Osteoblast (primary cell): ENCODE measurements at places on chromosomes 1 and 21. TPM values are rescaled to one million over a fixed set of nuclear protein-coding genes. Genes with fewer than 3 reads are reported as not detected.

DNA sequence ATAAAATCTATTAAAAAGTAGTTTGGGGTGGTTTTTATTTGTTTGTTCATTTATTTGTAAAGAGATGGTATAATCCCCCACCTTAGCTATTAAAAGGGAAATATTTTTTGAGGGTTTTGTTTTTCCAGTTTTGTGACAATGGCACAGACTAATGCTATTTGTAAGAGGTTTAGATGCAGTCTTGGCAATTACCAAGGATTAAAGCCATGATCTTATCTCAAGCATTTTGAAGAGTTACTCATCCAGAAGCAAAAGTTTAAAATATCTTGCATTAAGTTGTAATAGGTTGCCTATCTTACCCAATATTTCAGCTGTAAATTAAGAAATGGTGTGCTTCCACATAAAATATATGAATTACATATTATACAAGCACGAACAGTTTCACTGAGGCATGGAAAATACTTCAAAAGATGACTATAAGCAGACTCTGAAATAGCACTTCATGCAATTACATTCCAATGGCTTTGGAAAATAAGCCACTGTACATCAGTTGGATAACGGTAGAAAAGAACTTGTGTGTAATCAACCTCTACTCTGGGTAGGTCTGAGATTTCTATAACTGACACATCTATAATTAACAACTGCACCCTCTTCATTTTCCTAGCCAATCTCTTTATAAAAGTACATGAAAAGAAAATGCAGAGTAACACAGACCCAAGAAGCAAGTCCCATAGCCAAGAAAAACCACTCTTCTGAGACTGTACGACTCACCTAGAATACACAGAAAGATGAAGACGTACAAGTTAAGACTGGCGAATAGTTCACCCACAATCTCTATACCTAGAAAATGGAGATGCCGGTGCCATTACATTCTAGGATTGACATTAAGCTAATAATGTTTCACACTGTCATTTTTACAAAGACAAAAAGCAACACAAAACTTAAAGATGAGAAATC is 95.2 kb downstream of the PTPN14 start:
- DNase-seq = no peak

DNA sequence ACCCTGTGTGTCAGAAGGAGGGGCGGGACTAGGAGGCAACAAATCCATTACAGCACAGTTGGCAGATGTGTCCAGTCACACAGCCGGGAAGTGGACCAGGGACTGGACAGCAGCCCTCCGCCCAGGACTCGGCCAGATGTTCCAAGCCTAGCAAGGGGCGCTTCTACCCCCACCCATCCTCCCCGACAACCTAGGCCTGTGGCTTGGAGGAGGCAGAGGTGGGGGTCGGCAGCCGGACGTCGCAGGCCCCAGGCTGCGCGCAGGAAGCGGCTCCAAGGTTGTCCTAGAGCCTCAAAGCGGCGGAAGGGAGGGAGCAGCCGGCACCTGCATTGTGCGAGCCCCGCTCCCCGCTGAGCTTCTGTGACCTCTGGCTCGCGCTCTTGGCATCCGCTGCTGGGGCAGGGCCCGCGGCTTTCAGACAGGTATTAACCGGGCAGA is 20.6 kb upstream of the MYCL start:
- no peak for DNase-seq

GRCh38 chr1:171206204-171206977 is 21.3 kb downstream of the FMO2 start:
- DNase-seq = no peak

GRCh38 chr1:89206373-89206772 is 7.6 kb upstream of the GBP4 start:
- no peak for DNase-seq

DNA sequence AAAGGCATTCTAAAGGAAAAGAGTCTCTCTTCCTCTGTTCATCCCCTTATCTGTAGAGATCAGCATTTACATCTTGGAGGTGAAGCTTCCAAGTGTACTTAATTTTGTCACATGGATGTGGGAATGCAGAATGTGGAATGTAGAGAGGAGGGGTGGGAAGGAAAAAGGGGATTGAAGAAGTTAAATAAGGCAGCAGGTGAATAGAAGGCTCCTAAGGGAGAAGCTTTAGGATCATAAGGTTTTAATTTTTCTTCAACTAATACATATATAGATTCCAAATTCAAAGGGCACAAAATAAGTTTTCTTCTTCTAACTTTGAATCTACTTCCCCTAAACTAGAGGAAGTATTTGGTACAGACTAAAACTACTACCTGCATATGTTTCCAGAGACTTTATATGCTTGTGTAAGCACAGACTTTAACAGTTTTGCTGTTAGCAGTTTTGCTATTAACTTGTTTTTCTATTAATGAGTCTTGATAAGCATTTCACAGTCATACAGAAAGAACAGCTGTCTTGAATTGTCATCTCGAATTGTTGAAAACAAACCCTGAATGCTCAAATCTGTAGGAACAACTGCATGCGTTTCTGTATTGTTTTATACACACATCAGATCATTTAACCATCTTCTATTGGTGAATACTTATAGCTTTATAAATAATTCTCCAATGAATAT is 12.7 kb downstream of the TENT5C start:
- DNase-seq = no peak

- no peak for DNase-seq
Observed at GRCh38 chr1:25987951-25988350, 9.9 kb downstream of the PAFAH2 start.

- no peak for DNase-seq
Observed at GRCh38 chr1:89064632-89065031, 376 bp downstream of the GBP1 start.

DNA sequence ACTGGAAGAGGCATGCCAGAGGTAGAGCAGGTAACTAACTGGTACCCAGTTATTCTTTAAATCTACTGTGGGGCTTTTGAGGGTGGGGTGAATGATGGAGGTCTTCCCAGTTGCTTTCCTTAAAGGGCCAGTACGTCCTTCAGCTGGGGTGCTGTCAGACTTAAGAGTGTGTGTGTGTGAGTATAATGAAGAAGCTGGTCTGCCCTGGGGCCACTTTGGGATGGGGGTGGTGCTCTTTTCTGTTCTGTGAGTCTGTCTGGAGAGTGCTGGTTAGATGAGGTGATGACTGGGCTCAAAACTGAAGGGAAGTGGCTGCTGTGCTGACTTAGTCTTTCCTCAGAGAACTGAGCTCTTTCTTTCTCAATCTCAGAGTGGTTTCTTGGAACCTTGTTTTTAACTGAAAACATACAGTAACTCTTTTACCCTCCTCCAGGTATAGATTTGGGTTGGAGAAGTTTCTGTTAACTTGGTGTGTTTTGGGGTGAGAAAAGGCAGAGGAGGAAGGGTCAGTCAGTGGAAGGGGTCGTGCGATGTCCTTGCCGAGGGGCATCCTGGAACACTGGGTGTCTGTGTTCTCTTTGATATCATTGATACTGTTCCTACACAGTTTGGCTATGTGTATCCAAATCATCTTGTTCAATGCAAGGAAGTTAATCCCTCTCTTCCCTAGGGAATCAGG is 746 bp downstream of the MACF1 start:
- DNase-seq = no peak

GRCh38 chr1:15952317-15953258 is 23.3 kb downstream of the ZBTB17 start:
- peak; percentile 96 for DNase-seq

GRCh38 chr21:45488931-45489721 is 53.1 kb downstream of the SLC19A1 start:
- peak; percentile 85 for DNase-seq

GRCh38 chr1:197773856-197774255 is 1.4 kb downstream of the DENND1B start:
- DNase-seq = no peak

- peak; percentile 94 for DNase-seq
Observed at GRCh38 chr1:231691618-231692259, 65.1 kb downstream of the DISC1 start.

DNA sequence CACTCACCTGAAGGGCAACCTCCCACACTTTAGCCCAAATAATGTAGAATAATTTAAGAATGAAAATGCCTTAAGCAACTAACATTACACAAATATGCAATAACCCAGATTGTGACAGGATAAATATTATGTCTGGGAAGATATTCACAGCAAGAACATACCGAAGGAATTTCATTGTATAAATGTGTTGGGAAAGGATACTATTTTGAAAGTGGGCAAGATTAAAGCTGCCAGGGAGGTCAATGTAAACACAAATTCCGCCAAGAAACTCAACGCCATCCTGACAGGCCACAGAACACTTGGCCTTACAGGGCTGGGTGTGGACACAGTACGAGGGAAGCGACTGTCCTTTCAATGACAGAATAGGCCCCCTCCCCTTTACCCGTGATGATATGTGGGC is 173.3 kb downstream of the RUNX1 start:
- DNase-seq = no peak

- DNase-seq = no peak
Observed at GRCh38 chr1:30611741-30612309, 111.6 kb downstream of the MATN1 start.

GRCh38 chr1:228273720-228274451 is 66.0 kb downstream of the OBSCN start:
- no peak for DNase-seq

DNA sequence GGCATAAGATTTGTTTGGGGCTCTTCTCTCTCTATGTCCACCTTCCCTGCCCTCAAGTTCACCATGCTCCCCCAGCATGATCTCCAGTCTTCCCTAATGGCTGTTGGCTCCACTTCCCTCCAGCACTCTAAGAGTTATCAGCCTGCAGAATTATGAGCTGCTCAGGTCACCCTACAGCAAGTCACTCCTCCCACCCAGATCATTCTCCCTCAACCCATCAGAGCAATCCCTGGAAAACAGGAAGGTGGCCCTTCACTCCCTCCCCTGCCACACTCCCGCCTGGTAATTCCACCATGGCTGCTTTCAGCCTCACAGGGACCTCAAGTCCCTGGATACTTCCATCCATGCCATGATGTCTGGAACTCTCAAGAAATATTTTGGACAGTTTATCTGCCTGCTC is 104.5 kb downstream of the KCNJ15 start:
- no peak for DNase-seq

DNA sequence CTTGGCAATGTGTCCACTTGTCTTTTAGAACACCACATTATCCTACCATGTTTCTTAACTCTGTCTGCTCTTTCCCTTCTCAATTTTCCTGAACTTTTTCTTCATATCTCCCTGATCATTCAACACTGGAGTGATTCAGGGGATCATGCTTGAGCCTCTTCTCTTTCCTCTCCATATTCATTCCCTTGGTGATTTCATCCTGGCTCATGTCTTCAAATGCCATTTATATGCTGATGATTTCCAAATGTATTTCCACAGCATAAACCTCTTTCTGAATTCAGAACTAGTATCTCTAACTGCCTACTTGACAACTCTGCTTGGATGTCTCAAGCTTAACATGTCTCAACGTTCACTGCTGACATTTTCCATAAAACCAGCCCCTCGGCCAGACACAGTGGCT is 8.5 kb upstream of the IVL start:
- DNase-seq = no peak

GRCh38 chr1:32813941-32814739 is 3.0 kb downstream of the YARS1 start:
- no peak for DNase-seq

DNA sequence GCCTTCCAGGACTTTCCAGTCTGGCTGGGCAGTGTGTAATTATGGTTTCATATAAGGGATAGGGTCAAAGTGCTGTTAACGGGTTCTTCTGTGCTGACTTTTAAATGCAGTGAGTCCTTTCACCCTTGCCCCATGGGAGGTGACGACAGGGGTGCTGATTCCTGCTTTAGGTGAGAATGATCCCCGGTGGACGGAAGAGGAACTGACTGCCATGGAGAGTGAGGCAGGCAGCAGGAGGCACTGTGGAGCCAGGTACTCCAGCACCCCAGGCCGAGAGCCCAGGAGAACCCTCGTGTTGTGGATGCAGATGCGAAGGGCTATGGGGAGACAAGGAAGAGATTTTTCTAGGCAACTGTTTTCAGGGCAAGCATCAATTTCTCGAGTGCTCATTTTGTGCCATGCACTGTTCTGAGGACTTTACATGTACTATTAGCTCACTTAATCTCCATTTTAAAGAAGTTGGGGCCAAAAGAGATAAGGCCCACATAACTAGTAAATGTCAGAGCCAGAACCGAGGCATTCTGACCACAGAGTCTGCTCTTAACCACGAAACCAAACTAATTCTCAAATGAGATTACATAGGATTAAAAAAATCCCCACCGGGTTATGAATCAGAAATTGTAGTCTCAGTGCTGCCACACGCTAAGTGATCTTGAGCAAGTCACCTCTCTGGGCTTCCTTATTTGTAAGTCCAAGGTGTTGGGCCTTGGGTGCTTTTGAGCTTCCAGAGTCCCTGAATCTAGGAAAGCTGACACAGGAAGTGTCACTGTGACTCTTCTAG is 28.2 kb downstream of the STPG1 start:
- no peak for DNase-seq

The NOC2L gene
- 47.7 and 47.8 TPM in 2 replicates for total RNA-seq

The PLA2G2F gene
- not detected in 2 replicates for total RNA-seq

The PTGER3 gene
- not detected in 2 replicates for total RNA-seq

The RCSD1 gene
- total RNA-seq = under 0.01 and 0.29 TPM in 2 replicates

The GNAT2 gene
- 0.29 and 0.72 TPM in 2 replicates for total RNA-seq

The IL24 gene
- total RNA-seq = not detected in 2 replicates

The CLCA4 gene
- total RNA-seq = not detected in 2 replicates

The PLD5 gene
- not detected in 2 replicates for total RNA-seq

The DBT gene
- 6.9 and 8.0 TPM in 2 replicates for total RNA-seq

The AMY1A gene
- not detected in 2 replicates for total RNA-seq

The TNFRSF4 gene
- total RNA-seq = under 0.01 TPM in 1 of 2 replicates, not detected in the other

The KRTAP12-2 gene
- total RNA-seq = not detected in 2 replicates

The CENPF gene
- 8.3 and 8.5 TPM in 2 replicates for total RNA-seq

The NKAIN1 gene
- total RNA-seq = not detected in 2 replicates

The SIM2 gene
- 2.7 and 3.6 TPM in 2 replicates for total RNA-seq

The SLFNL1 gene
- 0.59 and 0.72 TPM in 2 replicates for total RNA-seq
